ENCODE measurements at places on chromosomes 5 and 9.

- DNase-seq: no peak
Measured at GRCh38 chr5:135367076-135367475, 32.0 kb downstream of the MACROH2A1 start.

- no peak for DNase-seq
Measured at GRCh38 chr9:8778356-8778755, 978.8 kb upstream of the DMAC1 start.

- no peak for DNase-seq
Measured at GRCh38 chr9:137985637-137986071, 108.1 kb downstream of the CACNA1B start.

DNA sequence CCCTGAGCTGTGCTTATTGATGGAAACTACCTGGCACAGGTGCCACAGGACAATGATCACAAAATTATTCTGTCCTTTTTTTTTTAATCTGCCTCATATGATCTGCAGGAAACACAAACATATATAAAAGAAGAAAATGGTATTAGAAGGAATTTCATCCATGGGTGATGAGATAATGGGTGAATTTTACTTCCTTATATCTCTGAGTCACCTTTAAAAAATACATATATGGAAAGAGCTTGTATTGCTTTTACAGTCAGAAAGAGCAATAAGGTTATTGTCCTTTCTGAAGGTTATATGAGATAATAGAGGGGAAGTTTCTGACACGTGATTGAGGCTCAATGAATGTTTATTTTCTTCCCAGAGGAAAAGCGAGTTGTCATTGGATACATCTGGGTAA is 31.6 kb downstream of the NEURL1B start:
- DNase-seq: no peak

- no peak for DNase-seq
Measured at GRCh38 chr9:93237540-93237939, 53.6 kb downstream of the WNK2 start.

DNA sequence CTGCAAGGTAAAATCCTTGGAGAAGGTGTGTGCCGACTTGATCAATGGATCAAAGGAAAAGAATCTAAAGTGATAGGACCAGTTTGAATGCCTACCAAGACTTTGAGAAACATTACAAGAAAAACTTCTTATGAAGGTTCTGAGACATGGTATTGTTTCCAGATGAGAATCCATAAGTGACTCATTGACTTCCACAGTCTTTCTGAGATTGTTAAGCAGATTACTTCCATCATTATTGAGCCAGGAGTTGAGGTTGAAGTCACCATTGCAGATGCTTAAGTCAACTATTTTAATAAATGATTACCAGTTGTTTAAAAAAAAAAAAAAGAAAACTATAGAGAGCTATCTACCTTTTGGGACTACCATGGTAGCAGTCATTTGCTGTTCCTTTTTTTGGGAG is 7.0 kb downstream of the LNPEP start:
- DNase-seq: no peak

- DNase-seq: no peak
Measured at GRCh38 chr9:89351584-89352300, 33.4 kb downstream of the SECISBP2 start.

- no peak for DNase-seq
Measured at GRCh38 chr5:152505442-152506042, 100.5 kb upstream of the NMUR2 start.

GRCh38 chr9:136196404-136197083 is 8.4 kb downstream of the LHX3 start:
- no peak for DNase-seq

DNA sequence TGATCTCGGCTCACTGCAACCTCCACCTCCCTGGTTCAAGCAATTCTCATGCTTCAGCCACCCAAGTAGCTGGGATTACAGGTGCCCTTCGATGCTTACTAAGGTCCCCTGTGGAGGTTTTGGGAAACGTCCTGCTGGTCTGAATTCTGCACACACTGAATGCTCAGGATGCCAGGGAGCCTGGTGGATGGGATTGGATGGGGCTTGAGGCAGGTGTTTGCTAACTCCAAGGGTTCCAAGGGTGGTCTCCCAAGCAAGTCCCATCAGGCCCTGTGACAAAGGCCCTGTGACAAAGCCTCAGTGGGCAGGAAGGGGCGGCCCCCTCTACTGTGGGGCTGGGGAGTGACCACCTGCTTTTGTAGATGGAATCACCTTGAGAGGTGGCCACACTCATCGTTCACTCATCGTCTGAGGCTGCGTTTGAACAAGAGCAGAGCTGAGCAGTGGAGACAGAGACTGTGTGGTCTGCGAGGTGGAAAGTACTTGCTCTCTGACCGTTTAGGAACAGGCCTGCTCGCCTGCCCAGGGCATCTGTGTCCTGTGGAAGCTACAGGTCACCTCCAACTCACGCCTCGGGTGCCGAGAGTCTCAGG is 40.2 kb downstream of the MRPL36 start:
- DNase-seq: no peak

GRCh38 chr5:53303105-53303504 is 177.3 kb upstream of the FST start:
- no peak for DNase-seq

GRCh38 chr9:38036359-38037084 is 32.5 kb downstream of the SHB start:
- DNase-seq: no peak

GRCh38 chr9:15531380-15531779 is 20.6 kb upstream of the PSIP1 start:
- no peak for DNase-seq

- no peak for DNase-seq
Measured at GRCh38 chr5:154205441-154206117, 15.0 kb downstream of the GALNT10 start.

DNA sequence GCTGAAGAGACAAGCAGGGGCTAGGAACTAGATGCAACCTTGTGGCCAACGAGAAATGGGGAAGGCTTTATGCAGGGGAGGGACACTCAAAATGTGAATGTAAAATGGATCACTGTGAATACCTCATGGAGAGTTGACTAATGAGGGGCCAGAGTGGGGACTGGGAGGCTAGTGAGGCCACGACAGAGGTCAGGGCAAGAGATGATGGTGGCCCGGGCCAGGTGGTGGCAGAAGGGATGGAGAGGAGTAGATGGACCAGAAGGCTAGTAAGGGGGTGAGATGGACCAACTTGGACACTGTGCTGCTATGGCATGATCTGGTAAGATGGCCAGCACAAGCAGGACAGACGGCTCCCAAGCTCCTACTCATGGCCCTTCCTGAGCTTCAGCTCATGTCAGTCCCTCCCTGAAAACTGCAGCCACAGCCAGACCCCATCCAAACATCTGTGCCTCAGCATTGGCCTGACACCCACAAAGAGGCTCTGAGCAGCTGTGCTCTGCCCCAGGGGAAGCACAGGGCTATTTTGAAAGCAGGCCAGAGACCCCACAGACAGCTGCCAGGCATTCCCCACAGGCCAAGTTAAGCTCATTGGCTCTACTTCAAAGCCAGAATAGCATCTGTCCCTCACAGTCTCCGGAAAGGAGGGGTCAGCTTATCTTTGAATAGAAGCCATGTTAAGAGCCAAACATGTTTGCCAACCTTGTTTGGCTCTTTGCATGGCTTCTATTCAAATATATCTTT is 22.1 kb downstream of the P4HA2 start:
- no peak for DNase-seq

DNA sequence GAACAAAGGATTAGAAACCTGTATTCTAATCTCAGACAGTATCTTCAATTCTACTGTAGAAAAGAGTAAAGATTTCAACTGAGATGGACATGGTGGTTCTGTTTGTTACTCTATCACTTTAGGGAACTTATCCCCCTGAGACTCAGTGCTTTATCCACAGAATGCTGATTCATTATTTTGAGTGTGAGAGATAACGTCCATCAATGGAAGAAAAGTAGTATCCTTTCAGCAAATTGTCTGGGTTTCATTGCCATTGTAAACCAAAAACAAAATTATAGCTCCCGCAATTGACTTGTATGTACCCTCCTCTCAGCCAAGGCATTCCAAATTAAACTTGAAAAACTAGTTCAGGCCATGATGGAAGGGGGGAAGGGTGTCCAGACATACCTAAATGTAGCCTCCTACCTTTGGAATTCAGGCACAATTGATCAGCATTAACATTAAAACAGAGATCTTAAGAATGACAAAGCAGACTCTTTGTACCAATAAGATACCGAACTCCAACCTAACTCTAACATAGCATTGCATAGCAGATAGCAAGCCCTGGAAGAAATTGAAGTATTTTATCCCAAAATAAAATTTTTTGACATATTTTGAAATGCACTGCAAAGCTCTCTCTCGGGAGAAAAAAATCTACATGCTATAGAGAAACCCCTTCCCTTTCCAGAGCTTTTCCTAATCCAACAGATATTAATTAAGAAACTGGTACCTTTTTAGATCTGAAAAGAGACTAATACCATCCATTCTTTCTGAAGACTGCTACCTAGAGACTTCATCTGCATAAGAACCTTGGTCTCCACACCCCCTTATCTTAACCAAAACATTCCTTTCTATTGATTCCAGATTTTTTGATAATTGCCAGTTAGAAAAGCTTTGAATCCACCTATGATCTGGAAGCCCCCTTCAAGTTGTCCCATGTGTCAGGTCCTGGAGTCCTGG is 1055.7 kb downstream of the PTPRD start:
- no peak for DNase-seq

DNA sequence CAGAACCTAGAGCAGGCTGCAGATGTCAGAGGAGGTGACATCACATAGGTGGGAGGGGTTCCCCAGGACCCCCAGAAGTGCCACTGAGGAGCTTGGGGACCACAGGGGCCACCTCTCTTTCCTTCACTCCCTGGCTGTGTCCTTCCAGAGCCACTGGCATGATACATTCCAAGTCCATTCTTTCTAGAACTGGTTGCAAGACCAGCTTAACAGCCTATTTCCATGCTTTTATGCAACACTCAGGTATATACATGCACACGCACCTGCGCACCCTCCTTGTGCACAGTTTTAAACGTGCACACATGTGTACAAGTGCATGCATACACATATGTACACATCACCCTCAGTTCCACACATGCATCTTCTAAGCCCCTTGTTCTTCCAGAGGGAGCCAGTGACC is 39.7 kb downstream of the SLC6A7 start:
- no peak for DNase-seq

- no peak for DNase-seq
Measured at GRCh38 chr9:114238891-114239875, 83.7 kb upstream of the ORM1 start.

GRCh38 chr5:52751137-52751536 is 36.6 kb upstream of the ITGA1 start:
- DNase-seq: no peak

GRCh38 chr5:56302027-56302426 is 68.9 kb upstream of the ANKRD55 start:
- DNase-seq: no peak

Measured in AG04449 (cell line).